Naive thymus-derived CD8-positive, alpha-beta T cell (primary cell): ENCODE measurements at places on chromosomes 2 and 18. TPM values are rescaled to one million over a fixed set of nuclear protein-coding genes. Genes with fewer than 3 reads are reported as not detected.

- H3K27me3 ChIP-seq, result no peaks in the 10 kb centered on the region
- DNase-seq, result no peak
- H3K4me3 ChIP-seq, result no peak overlapping the region
- H3K4me1 ChIP-seq, result peaks cover 17% of the 10 kb centered on the region
Measured at GRCh38 chr2:217438821-217439220, 564.0 kb downstream of the TNS1 start.

DNA sequence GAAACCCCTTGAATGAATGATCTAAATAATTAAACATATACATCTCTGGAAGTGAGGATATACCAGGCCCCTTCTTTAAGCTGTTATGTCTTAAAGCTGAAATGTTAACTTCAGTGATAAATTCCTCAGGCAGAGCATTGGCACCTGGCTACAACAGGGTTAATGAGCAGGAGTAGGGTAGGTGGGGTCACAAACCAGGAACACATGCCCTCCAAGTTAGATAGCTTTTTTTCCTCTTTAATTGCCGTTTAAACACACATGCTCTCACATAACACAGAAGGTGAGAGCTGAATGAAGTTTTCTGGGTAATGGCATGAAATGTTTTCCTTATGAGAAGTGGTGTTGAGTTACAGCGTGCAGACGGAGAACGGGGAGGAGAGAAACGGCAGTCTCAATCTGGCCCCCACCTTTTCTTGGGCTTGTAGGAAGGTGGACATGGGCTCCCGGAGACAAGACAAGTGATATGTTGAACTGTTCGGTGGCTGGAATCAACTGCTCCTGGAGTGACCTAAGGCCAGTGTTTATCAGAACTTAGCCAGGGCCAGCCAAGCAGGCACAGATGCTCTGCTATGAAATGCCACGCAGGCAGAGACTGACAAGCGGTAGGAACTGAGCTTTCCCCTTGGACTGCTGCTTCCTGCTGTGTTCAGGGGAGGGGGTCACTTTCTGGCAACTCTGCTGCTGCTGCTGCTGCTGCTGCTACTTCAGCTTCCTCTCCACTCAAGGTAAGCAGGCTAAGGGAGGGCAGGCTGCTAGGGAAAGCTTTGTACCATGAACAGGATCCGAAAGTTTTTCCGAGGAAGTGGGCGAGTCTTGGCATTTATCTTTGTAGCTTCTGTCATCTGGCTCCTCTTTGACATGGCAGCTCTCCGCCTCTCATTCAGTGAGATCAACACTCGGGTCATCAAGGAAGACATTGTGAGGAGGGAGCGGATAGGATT is at the start of gene GALNT5:
Gene GALNT5 (plus strand): TSS at position 394 of the 941 bp plus-strand sequence. CDS start 378 bp downstream, at position 772.
- H3K36me3 ChIP-seq, result no peaks in the 10 kb centered on the region
- no peaks in the 10 kb centered on the region for H3K27me3 ChIP-seq
- H3K27ac ChIP-seq, result no peak within 1 kb of the TSS
- no peak for DNase-seq
- no peak within 1 kb of the TSS for H3K4me3 ChIP-seq
- H3K4me1 ChIP-seq, result peaks cover 8% of the 10 kb centered on the region

GRCh38 chr2:38098421-38099098 is 22.6 kb upstream of the CYP1B1 start:
- no peak for DNase-seq
- H3K36me3 ChIP-seq, result peaks cover 7% of the 10 kb centered on the region
- no peaks in the 10 kb centered on the region for H3K4me1 ChIP-seq
- no peak overlapping the region for H3K4me3 ChIP-seq

- peak overlapping the region; percentile 99 for H3K27ac ChIP-seq
- H3K27me3 ChIP-seq, result no peaks in the 10 kb centered on the region
- H3K4me3 ChIP-seq, result peak overlapping the region; percentile 93
- H3K36me3 ChIP-seq, result no peaks in the 10 kb centered on the region
- H3K4me1 ChIP-seq, result peaks cover 89% of the 10 kb centered on the region
Measured at GRCh38 chr2:68774569-68775271, 40.1 kb downstream of the ARHGAP25 start.

- peak; percentile 60 for DNase-seq
- no peaks in the 10 kb centered on the region for H3K27me3 ChIP-seq
- peaks cover 18% of the 10 kb centered on the region for H3K4me1 ChIP-seq
- H3K27ac ChIP-seq, result peak overlapping the region; percentile 99
- peak overlapping the region; percentile 96 for H3K4me3 ChIP-seq
- peaks cover 4% of the 10 kb centered on the region for H3K36me3 ChIP-seq
Measured at GRCh38 chr2:42810971-42811811, 18.8 kb upstream of the HAAO start.

- H3K27ac ChIP-seq, result no peak overlapping the region
- peaks cover 1% of the 10 kb centered on the region for H3K27me3 ChIP-seq
- no peaks in the 10 kb centered on the region for H3K36me3 ChIP-seq
- peaks cover 21% of the 10 kb centered on the region for H3K4me1 ChIP-seq
- DNase-seq, result no peak
Measured at GRCh38 chr18:23115683-23116096, 19.6 kb upstream of the CABLES1 start.

GRCh38 chr2:176415174-176415895 is 146.1 kb downstream of the MTX2 start:
- H3K4me3 ChIP-seq, result no peak overlapping the region
- no peak overlapping the region for H3K27ac ChIP-seq
- H3K36me3 ChIP-seq, result no peaks in the 10 kb centered on the region
- DNase-seq, result no peak
- peaks cover 57% of the 10 kb centered on the region for H3K27me3 ChIP-seq
- no peaks in the 10 kb centered on the region for H3K4me1 ChIP-seq

GRCh38 chr2:105746177-105747080 is 1.7 kb downstream of the NCK2 start:
- peak overlapping the region; percentile 95 for H3K4me3 ChIP-seq
- no peaks in the 10 kb centered on the region for H3K27me3 ChIP-seq
- H3K4me1 ChIP-seq, result peaks cover 81% of the 10 kb centered on the region

DNA sequence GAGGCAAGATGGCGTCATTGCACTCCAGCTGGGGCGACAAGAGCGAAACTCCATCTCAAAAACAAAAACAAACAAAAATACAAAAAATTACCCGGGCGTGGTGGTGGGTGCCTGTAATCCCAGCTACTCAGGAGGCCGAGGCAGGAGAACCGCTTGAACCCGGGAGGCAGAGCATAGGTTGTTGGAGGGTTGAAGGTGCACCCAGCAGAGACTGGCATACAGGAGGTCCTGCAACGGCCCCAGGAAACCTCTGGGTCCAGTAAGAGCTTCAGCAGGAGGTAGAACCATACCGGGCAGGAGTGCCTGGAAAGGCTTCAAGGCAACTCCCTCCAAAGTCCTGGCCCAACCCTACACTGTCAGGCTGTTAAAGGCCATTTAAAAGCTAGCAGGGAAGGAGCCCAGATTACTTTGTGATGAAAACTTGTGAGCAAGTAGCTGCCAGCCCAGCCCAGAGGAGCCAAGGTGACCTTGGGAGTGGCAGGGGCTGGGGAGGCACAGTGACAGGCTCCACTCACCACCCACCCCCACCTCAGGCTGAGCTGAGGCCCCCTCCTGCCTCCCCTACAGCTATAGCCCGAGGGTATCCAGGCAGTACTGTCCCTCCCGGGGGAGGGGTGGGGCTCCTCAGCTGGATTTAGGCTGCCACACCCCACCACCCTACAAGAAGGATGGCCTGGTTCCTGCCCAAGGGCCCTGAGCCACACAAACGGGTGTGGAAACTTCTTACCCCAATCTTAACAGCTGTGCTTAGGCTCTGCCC is 28.1 kb downstream of the TFCP2L1 start:
- no peak overlapping the region for H3K4me3 ChIP-seq
- DNase-seq, result no peak
- peaks cover 8% of the 10 kb centered on the region for H3K27me3 ChIP-seq
- H3K27ac ChIP-seq, result no peak overlapping the region

DNA sequence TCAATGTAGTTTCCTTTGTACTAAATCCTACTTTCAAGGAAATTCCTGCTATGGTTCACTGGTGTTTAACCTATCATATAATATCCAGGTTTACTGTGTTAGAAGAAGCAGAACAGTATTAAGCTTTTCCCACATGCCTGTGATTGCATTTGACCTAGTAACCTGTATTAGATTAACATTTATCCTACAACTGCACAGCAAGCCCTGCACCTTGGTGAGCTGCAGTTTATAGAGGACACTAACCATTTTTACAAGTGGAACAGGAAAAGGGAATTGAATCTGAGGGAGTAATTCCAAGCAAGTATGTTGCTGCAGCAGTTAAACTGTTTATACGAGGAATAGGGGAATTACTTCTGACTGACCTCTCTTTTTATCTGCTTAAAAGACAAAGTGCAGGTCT is 328.6 kb downstream of the ETAA1 start:
- H3K27ac ChIP-seq, result no peak overlapping the region
- H3K4me1 ChIP-seq, result no peaks in the 10 kb centered on the region
- no peak for DNase-seq
- H3K4me3 ChIP-seq, result no peak overlapping the region
- H3K36me3 ChIP-seq, result no peaks in the 10 kb centered on the region
- peaks cover 4% of the 10 kb centered on the region for H3K27me3 ChIP-seq

- H3K36me3 ChIP-seq, result no peaks in the 10 kb centered on the region
- no peaks in the 10 kb centered on the region for H3K27me3 ChIP-seq
- DNase-seq, result no peak
- H3K4me1 ChIP-seq, result no peaks in the 10 kb centered on the region
- no peak overlapping the region for H3K27ac ChIP-seq
Measured at GRCh38 chr2:134771313-134771801, 52.6 kb upstream of the TMEM163 start.

- no peak for DNase-seq
- no peak overlapping the region for H3K27ac ChIP-seq
- H3K36me3 ChIP-seq, result no peaks in the 10 kb centered on the region
- no peaks in the 10 kb centered on the region for H3K4me1 ChIP-seq
- H3K27me3 ChIP-seq, result no peaks in the 10 kb centered on the region
Measured at GRCh38 chr18:28161608-28162599, 15.0 kb downstream of the CDH2 start.

DNA sequence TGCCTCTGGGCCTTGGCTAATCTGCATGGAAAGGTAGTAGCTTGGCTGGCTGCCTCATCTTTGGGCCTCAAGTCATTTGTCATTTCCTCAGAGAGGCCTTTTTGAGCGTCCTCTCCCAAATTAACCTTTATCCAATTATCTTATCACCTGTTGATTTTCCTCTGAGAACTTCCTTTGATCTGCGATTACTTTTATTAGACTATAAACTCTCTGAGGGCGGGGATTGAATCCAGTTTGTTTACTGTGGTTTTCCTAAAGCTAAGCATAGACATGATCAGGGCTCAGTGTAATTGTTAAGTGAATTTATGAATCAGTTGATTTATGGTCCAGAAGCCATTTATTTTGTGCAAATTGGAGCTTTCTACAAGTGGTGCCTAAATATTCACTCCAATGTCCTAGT is 7.5 kb downstream of the RPE start:
- no peak overlapping the region for H3K27ac ChIP-seq
- DNase-seq, result no peak
- peaks cover 81% of the 10 kb centered on the region for H3K36me3 ChIP-seq
- no peaks in the 10 kb centered on the region for H3K27me3 ChIP-seq
- H3K4me3 ChIP-seq, result no peak overlapping the region

DNA sequence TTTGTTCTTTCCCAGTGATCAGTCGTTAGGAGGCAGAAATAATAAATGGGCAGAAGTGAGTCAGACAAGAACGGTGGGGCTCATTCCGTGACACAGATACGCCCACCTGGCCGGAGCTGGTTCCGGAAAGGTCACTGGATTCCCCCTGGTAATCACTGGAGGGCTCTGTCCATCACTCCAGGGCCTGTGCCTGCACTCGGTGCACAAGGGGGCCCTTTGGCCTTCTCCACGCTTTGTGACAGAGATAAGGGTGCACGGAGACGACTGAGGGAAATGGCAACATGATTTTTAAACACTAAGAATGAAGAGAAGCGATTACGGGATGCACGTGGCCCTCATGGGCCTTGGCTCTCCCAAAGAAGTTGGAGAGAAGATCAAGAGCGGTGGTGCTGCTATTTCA is 84.4 kb downstream of the PTGR3 start:
- H3K4me1 ChIP-seq, result peaks cover 2% of the 10 kb centered on the region
- no peak overlapping the region for H3K27ac ChIP-seq
- no peak overlapping the region for H3K4me3 ChIP-seq
- no peaks in the 10 kb centered on the region for H3K27me3 ChIP-seq

- no peaks in the 10 kb centered on the region for H3K36me3 ChIP-seq
- no peak overlapping the region for H3K4me3 ChIP-seq
- H3K27me3 ChIP-seq, result peaks cover 16% of the 10 kb centered on the region
- H3K27ac ChIP-seq, result no peak overlapping the region
- DNase-seq, result no peak
Measured at GRCh38 chr18:58221060-58221725, 177.2 kb downstream of the NEDD4L start.

- no peaks in the 10 kb centered on the region for H3K36me3 ChIP-seq
- no peak overlapping the region for H3K27ac ChIP-seq
- no peaks in the 10 kb centered on the region for H3K4me1 ChIP-seq
- H3K27me3 ChIP-seq, result peaks cover 5% of the 10 kb centered on the region
Measured at GRCh38 chr18:76546088-76546435, 51.0 kb upstream of the ZNF516 start.

C2orf78 gene
- total RNA-seq, result not detected

GKN2 gene
- total RNA-seq, result not detected

FLACC1 gene
- 5.9 TPM for total RNA-seq

FAM124B gene
- not detected for total RNA-seq

APCDD1 gene
- total RNA-seq, result not detected
